Upper lobe of left lung (tissue), 6 donors: ENCODE measurements at places on chromosomes 5 and 9. TPM values are rescaled to one million over a fixed set of nuclear protein-coding genes. Genes with fewer than 3 reads are reported as not detected.

The RABL6 gene
- 47.2 TPM for total RNA-seq

The INSL4 gene
- not detected for total RNA-seq

The MYMK gene
- not detected for total RNA-seq

The ENTPD2 gene
- not detected for total RNA-seq

The HAVCR1 gene
- total RNA-seq: 0.78 TPM

The PAEP gene
- not detected for total RNA-seq

The SIT1 gene
- 1.8 TPM for total RNA-seq

The APBA1 gene
- total RNA-seq: 4.3 TPM

The MTX3 gene
- total RNA-seq: 3.1 TPM

The ROPN1L gene
- total RNA-seq: 16.7 TPM

The HRH2 gene
- 3.8 TPM for total RNA-seq

The HCN1 gene
- 0.06 TPM for total RNA-seq

The GIN1 gene
- total RNA-seq: 4.2 TPM

The MRPL22 gene
- total RNA-seq: 30.9 TPM

The KLHL3 gene
- 7.9 TPM for total RNA-seq

The IL5 gene
- 1.2 TPM for total RNA-seq

The DAPK1 gene
- 176 TPM for total RNA-seq

The CTNND2 gene
- total RNA-seq: 5.9 TPM

The GPX3 gene
- 876 TPM for total RNA-seq

The IFNE gene
- total RNA-seq: not detected

The SPINK13 gene
- not detected for total RNA-seq

The SLC25A2 gene
- total RNA-seq: not detected

The ZSWIM6 gene
- 12.7 TPM for total RNA-seq

The DPYSL3 gene
- 37.3 TPM for total RNA-seq

The ZNF366 gene
- total RNA-seq: 5.7 TPM

The LRRC19 gene
- 0.15 TPM for total RNA-seq

The GPR151 gene
- total RNA-seq: not detected

The TMED7 gene
- 90.0 TPM for total RNA-seq

The LHX3 gene
- not detected for total RNA-seq

The ZNF300 gene
- 4.2 TPM for total RNA-seq

The EEIG1 gene
- 56.4 TPM for total RNA-seq

The LSM11 gene
- total RNA-seq: 2.9 TPM

The PCDHGB6 gene
- 3.6 TPM for total RNA-seq

The NDUFS4 gene
- 49.8 TPM for total RNA-seq

The COQ4 gene
- total RNA-seq: 83.8 TPM

The TNC gene
- total RNA-seq: 13.9 TPM

The HTR1A gene
- total RNA-seq: 0.55 TPM

The C5orf52 gene
- total RNA-seq: not detected

The PLAC8L1 gene
- not detected for total RNA-seq

The FYB1 gene
- 47.4 TPM for total RNA-seq

The OMD gene
- total RNA-seq: 0.67 TPM

The KCNV2 gene
- not detected for total RNA-seq

The TERT gene
- not detected for total RNA-seq

The ANKRD31 gene
- 0.11 TPM for total RNA-seq

The SLC1A3 gene
- 37.0 TPM for total RNA-seq

The CHD1 gene
- total RNA-seq: 50.9 TPM

The EIF4E1B gene
- not detected for total RNA-seq

The TMEM174 gene
- not detected for total RNA-seq

The FOXD4 gene
- total RNA-seq: 0.54 TPM

The SLC25A51 gene
- total RNA-seq: 34.6 TPM

The LYRM7 gene
- 5.3 TPM for total RNA-seq

The SLC34A1 gene
- not detected for total RNA-seq

The SPINK6 gene
- not detected for total RNA-seq

The IL4 gene
- not detected for total RNA-seq

The FOXD4L3 gene
- 0.61 TPM for total RNA-seq
